ENCODE measurements at places on chromosomes 6 and 20. TPM values are rescaled to one million over a fixed set of nuclear protein-coding genes. Genes with fewer than 3 reads are reported as not detected.

AKAP12 gene
- total RNA-seq = 133 TPM

PPP1R16B gene
- not detected for total RNA-seq

FAM184A gene
- total RNA-seq = 1.4 TPM

SPAG4 gene
- total RNA-seq = 6.5 TPM

ERMARD gene
- total RNA-seq = 19.0 TPM

ENPP4 gene
- total RNA-seq = 8.1 TPM

MOCS1 gene
- 12.5 TPM for total RNA-seq

CFB gene
- 10.7 TPM for total RNA-seq

PCK1 gene
- not detected for total RNA-seq

VPS16 gene
- 54.4 TPM for total RNA-seq

ZNF512B gene
- 8.1 TPM for total RNA-seq

SAPCD1 gene
- 1.1 TPM for total RNA-seq

IRF4 gene
- 9.0 TPM for total RNA-seq

MLIP gene
- not detected for total RNA-seq

RAET1E gene
- 2.2 TPM for total RNA-seq

PPIL6 gene
- 4.3 TPM for total RNA-seq

ALDH5A1 gene
- total RNA-seq = 0.39 TPM
